HFFc6 (cell line): ENCODE measurements at places on chromosomes 12 and 14. TPM values are rescaled to one million over a fixed set of nuclear protein-coding genes. Genes with fewer than 3 reads are reported as not detected.

Gene SERPINA10
- not detected in 2 replicates for total RNA-seq

- no peak for DNase-seq
Observed at GRCh38 chr14:92105893-92106142, 564 bp downstream of the ATXN3 start.

GRCh38 chr12:65199604-65200003 is 30.2 kb downstream of the LEMD3 start:
- DNase-seq, result no peak

Gene GPX2
- total RNA-seq, result not detected in 3 replicates

DNA sequence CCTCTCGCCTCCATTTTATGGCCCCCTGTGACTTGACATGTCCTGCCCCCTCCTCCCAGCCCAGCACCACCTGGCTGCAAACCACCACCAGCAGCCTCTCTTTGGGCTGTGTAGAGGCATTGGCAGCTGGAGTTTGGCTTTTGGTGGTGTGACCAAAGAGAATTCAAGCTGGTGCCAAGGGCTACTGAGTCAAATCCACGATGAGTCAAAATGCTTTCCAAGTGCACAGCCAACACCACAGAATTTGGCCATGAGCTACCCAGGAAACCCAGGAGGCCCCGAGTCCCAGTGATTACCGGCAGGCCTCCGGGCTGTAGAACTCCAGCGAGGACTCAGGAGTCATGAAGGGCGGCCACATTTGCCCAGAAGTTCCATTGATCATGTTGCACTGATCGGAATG is 53.8 kb downstream of the SCARB1 start:
- peak; percentile 13 for DNase-seq

Gene ADCY6
- total RNA-seq, result 21.7 to 31.6 TPM (median 30.0 TPM) in 3 replicates

Gene IL31
- total RNA-seq, result not detected in 3 replicates

- DNase-seq, result no peak
Observed at GRCh38 chr12:53798575-53798974, 46.8 kb upstream of the CISTR start.

DNA sequence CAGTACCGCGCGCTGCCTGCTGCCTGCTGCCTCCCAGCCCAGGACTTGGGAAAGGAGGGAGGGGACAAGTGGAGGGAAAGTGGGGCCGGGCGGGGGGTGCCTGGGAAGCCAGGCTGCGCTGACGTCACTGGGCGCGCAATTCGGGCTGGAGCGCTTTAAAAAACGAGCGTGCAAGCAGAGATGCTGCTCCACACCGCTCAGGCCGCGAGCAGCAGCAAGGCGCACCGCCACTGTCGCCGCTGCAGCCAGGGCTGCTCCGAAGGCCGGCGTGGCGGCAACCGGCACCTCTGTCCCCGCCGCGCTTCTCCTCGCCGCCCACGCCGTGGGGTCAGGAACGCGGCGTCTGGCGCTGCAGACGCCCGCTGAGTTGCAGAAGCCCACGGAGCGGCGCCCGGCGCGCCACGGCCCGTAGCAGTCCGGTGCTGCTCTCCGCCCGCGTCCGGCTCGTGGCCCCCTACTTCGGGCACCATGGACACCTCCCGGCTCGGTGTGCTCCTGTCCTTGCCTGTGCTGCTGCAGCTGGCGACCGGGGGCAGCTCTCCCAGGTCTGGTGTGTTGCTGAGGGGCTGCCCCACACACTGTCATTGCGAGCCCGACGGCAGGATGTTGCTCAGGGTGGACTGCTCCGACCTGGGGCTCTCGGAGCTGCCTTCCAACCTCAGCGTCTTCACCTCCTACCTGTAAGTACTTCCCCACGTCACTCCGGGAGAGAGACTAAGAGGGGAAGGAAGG is at the start of gene LGR5:
Gene LGR5, plus strand, starts transcription at position 186 of the 732 bp plus-strand sequence. Its CDS starts 283 bp downstream, at position 469.
- DNase-seq, result no peak

Gene C12orf42
- not detected in 3 replicates for total RNA-seq

DNA sequence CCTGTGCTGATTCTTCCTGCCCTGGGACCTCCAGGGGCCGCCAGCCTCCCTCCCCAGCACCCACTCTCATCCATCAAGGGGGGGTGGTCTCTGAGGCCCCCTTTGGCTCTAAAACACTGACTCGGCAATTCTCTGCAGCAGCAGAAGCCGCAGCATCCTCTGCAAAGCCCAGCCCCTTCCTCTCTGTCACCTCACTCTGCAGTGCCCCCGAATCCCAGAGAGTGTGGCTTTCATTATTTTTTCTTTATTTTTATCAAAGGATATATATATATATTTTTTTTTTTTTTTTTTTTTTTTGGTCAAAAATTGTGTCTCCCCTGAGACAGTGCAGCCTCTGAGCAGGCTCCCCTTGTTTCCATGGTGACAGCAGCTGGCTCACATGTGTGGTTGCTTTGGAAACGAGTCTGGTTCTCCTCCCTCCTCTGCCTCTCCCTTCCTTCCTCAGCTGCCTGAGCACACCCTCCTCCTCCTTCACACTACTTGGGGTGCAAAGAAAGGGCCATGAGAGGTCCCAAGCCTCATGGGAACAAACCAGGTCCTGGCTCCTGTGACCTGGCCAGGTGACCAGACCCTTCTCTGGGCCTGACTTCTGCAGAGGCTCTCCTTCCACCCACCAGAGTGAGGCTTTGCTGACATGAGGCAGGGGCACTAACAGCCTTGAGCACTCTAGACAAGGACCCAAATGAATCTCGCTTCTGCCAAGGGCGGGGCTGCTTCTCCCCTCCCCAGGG is 100.5 kb downstream of the LRRC74A start:
- DNase-seq, result peak; percentile 61

GRCh38 chr14:25485381-25485780 is 435.4 kb upstream of the STXBP6 start:
- DNase-seq, result no peak

DNA sequence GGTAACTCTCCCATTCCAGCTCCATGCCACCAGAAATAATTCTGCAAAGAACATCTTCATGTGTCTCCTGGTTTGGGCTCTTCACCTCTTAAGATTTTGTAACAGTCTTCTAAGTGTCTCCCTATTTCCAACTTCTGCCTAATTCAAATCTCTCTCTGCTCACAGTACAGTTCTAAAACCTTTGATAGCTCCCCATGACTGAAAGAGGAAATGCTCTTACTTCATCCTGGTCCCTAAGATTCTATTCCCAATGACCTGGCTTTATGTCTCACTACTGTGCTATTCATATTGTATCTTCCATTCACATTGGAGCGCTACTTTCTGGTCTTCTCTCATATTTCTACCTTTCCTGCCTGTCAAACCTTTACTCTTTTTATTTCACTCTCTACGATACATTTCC is 1.6 kb downstream of the AMN1 start:
- no peak for DNase-seq

Gene TAS2R42
- not detected in 3 replicates for total RNA-seq

Gene CDKN3
- 34.6 to 97.2 TPM (median 43.5 TPM) in 3 replicates for total RNA-seq

GRCh38 chr14:102344485-102344884 is 18.2 kb downstream of the CINP start:
- DNase-seq, result no peak

DNA sequence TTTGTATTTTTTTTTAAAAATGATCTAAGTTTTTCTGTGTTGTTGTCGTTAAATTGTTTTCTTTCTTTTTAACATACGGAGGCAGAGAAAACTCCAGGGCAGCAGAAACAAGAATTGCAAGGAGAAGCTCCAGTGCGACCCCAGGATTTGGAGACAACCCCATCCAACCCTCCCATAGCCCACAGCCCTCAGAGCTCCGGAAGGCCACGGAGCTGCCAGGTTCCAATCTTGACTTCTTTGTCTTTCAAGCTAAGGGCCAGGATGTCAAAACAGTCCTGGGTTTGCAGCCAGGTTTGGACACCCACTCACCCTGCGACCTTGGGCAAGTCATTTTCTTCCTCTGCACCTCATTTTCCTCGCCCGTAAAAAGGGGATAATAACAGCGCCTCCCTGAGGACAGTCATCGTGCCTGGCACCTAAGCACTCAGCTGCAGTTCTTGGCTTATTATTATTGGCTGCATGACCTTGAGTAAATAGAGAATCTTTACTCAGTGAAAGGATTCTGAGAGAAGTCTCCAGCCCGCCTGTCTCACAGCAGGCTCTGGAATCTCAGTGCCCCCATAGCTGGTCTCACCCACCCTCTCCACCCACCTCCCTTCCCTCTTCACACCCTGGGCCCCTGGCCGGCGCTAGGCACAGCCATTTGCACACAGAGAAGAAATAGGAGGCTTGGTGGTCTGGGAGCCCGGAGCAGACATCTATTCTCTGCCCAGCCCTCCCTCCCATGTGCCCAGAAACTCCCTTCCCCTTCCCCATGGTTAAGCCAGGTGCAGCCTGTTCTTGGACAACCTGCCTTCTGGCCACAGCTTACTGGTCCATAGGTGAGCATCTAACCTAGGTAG is 79.4 kb upstream of the BCL11B start:
- no peak for DNase-seq

GRCh38 chr12:108342985-108343384 is 3.9 kb upstream of the CMKLR1 start:
- DNase-seq, result no peak

Gene NFATC4
- 79.7 to 82.5 TPM (median 81.9 TPM) in 3 replicates for total RNA-seq

GRCh38 chr12:94263011-94263811 is 114.8 kb downstream of the PLXNC1 start:
- no peak for DNase-seq

- no peak for DNase-seq
Observed at GRCh38 chr14:28877923-28878322, 111.3 kb downstream of the FOXG1 start.

Gene SIX6
- total RNA-seq, result not detected in 3 replicates

DNA sequence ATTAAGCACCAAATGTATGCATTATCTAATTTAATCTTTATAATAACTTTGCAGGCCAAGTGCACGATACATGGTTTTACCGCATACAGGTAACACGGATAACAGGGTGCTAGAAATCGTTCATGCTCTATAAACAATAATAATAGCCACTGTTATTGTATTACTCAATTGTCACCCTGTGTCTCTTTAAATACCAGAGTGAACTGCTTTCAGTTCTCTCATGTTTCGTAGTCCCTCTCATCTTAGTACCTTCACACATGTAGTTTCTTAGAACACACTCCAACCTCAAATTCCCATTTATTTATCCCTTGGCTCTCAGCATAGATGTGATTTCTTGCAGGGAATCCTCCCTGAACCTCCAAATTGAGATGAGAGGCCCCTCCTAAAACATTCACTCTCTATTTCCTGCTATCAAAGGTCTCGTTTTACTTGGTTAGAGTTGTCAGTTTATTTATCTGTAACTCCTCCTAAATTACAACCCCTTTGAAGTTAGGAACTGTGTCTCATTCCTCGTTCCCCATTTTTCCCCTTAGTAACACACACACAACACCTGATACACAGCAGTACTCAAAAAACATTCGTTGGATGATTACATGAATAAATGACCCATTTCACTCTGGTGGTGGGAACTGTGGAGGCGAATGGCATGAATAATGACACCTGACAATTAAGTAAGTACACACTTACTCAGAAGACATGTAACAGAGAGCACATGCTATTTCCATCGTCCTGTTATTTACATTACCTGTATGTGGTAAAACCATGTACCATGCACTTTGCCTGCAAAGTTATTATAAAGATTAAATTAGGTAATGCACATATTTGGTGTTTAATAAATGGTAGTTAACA is 134.6 kb downstream of the BTG1 start:
- no peak for DNase-seq

Gene HCAR1
- not detected in 3 replicates for total RNA-seq

- no peak for DNase-seq
Observed at GRCh38 chr12:131723532-131723931, 12.6 kb downstream of the SFSWAP start.

- DNase-seq, result peak; percentile 32
Observed at GRCh38 chr14:68157971-68158371, 338.4 kb downstream of the RAD51B start.

GRCh38 chr12:50121641-50122040 is 9.6 kb downstream of the COX14 start:
- no peak for DNase-seq

Gene AKAP6
- total RNA-seq, result 4.5 to 8.6 TPM (median 7.8 TPM) in 3 replicates

DNA sequence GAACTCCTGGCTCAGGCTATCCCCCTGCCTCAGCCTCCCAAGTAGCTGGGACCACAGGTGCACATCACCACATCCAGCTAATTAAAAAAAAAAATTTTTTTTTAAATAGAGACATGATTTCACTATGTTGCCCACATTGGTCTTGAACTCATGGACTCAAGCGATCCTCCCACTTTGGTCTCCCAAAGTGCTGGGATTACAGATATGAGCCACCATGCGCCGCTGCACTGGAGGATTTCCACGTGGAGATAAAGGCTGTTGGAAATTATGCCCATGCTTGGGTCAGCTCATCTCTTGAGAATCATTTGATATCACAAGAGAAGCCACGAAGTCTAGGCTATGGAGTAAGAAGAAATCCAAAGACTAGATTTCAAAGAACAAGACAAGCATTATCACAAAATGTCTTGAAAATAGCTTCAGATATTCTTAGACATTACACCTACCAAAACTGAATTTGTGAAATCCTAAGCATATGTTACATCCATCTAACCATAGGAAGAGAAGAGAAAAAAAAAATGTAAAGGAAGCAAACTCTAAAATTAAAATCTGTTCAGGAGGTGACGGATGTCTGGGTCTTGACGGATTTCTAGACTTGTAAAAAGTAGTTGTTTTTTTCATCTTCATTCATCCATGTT is 99.1 kb downstream of the PTPN11 start:
- no peak for DNase-seq

- no peak for DNase-seq
Observed at GRCh38 chr12:62130834-62131552, 129.2 kb upstream of the USP15 start.

GRCh38 chr14:67944605-67945004 is 125.0 kb downstream of the RAD51B start:
- DNase-seq, result no peak

- DNase-seq, result no peak
Observed at GRCh38 chr14:86521031-86521730, 991.2 kb downstream of the FLRT2 start.

DNA sequence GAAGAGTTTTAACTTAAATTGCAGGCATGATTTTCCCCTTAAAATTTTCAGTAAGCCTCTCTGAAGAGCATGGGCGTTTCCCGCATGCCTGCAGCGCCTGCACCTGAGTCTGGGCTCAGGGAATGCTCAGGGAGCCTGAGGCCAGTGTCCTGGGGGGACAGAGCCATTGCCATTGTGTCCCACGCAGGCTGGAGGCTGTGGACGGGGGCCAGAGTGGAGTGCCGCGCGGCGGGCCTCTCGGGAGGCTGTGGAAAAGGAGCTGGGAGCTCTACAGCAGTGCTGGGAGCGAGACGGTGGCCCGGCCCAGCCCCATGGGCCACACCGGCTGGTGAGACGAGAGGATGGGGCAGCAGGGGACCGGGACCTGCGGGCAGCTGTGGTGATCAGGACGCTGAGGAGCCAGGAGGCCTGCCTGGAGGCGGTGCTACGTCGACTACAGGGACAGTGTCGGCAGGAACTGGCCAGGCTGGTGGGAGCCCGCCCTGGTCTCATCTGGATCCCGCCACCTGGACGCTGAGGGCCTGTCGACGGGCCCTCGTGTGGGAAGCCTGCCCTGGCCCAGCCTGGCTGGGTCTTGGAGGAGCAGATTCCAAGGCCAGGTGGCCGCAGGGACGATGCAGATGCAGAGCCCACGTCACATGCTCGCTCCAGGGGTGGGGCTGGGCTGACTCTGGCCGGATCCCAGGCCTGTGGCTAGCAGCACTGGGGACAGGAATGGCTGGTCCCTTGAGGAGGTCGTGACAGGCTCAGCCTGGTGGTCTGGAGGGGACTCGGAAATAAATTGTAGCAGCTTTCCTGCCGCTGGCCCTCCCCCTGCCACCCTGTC is 7.6 kb downstream of the TEDC1 start:
- DNase-seq, result no peak

- peak; percentile 35 for DNase-seq
Observed at GRCh38 chr12:71731439-71732356, 23.0 kb upstream of the RAB21 start.
